Vein endothelial cell (primary cell): ENCODE measurements at places on chromosomes 11 and 22. TPM values are rescaled to one million over a fixed set of nuclear protein-coding genes. Genes with fewer than 3 reads are reported as not detected.

The UBQLN3 gene
- total RNA-seq = not detected in 2 replicates

The INS gene
- not detected in 2 replicates for total RNA-seq

The SPI1 gene
- total RNA-seq = under 0.01 TPM in 1 of 2 replicates, not detected in the other

The OR5AN1 gene
- not detected in 2 replicates for total RNA-seq

The SLCO2B1 gene
- total RNA-seq = 0.57 and 0.65 TPM in 2 replicates
